ENCODE measurements at places on chromosomes 7 and 10.

GRCh38 chr10:88226071-88226659 is 357.0 kb downstream of the RNLS start:
- DNase-seq: no peak

DNA sequence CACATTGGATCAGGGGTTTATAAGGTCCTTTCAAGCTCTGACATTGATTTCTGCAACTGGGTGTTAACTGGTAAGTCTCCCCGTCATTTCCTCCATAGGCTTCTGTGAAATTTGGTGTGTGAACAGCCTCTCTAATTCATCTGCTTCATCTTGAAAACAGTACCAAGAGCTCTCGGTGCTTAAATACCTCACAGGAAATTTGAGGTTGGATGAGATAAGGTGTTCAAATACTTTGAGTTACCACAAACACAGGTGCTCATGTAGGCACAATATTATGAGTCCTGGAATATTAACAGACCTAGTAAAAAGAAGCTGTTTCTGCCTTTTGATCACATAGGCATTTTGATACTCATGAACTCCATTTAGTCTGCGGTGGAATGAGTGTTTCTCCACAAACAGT is 85.2 kb downstream of the RTKN2 start:
- DNase-seq: no peak

DNA sequence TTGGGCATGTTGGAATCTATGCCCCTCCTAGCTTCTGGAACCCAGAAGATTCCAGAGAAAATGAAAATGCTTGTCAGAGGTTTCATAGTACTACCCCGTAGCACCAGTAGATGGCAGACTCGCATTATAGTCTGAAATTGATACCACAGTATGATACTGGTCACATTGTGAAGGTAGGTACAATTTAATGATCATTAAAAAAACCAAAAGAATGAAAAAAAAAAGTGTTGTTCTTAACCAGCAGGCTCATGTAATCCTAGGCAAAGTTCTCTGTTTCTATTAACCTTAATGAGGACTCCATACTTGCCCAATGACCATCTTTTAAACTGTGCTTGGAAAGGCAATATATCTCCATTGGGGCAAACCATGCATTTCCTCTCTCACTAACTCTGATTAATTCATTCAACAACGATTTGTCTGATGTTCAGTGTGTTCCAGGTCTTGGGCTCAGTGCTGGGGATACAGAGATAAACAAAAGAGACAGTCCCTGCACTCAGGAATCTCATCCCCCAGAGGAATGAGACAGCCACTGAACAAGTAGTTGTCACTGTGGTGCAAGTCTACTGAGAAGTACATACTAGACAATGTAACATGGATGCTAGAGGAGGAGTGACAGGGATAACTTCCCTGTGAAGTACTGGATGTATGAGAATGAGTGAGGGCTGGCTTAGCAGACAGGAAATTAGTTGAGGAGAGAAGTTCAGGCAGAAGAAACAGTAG is 223.5 kb upstream of the PHYHIPL start:
- DNase-seq: no peak

GRCh38 chr7:137025469-137026175 is 157.2 kb downstream of the CHRM2 start:
- DNase-seq: no peak

DNA sequence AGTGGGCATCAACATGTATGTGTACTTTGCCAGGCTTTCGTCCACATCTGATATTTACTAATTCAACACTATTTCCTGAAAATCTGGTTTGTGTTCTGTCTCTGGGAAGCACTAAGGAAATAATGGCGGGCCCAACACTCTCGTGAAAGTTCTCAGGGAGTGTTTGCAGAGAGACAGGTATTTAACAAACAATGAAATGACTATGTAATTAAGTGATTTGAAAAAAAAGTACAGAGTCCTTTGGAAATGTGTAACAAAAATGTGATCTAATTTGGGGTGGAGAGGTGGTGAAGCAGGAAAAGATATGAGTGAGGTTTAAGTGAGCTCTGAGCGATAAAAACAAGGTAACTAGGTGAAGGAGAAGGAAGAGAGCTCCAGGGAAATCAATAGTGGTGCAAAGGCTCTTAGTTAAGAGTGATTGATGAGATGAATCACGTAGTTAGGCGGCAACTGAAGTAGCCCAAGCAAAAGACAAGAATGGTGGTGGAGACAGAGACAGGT is 95.3 kb upstream of the DNAJB12 start:
- no peak for DNase-seq

DNA sequence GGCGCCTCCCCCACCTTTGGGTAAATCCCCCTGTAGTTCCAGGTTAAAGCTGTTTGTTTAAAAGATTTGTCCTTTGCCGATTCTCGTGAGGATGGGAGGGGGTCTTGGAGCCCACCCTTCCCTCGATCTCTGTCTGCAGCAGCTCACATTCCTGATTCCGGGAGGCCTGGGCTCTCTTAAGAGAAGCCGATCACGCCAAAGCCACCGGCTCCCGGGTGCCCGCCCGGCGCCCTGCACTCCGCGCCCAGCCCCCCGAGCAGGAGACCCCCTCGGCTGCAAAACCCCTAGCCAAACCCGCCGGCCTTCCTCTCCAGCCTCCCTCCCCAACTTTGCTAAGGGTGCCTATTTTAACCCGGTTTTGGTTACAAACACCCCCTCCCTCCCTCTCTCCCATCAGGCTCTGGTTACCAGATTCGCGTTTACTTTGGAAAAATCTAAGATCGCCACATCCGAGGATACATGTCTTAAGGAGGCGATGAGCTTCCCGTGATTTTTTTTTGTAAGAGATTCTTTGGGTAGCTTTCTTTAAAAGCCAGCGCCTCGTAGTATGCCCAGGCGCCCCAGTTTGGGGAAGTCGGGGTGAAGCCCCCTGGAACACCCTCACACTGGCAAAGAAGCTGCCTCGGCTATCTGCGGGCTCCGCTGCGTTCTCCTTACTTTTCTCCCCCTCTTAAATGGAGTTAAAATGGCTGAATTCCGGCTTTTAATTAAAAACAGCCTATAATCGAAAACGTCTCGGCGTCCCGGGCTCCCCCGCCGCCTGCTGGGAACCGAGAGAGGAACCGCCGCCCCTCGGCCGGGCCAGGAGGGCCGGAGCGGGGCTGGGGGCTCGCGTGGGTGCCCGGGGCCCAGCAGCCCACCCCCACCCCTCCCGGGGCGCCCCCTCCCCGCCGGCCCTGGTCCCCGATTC is 983 bp downstream of the TNRC18 start:
- DNase-seq: no peak

- DNase-seq: no peak
Observed at GRCh38 chr7:149599636-149600206, 102.1 kb upstream of the ZNF746 start.

DNA sequence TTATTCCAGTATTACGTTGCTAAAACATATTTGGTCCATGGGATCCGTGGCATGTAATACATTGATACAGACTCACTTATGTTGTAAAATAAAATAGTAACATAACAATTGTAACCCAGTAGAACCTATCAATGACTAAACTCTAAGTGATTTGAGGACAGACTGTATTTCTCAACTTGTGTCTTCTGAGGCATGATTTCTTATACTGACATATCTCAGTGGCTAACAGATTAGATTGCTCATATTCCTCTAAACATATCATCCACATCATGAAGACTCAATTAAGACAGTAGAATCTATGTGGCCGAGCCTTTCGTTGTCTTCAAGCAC is 72.3 kb downstream of the CREB5 start:
- DNase-seq: no peak

GRCh38 chr7:141480953-141481352 is 70.3 kb upstream of the AGK start:
- no peak for DNase-seq

GRCh38 chr7:23967949-23968599 is 258.1 kb downstream of the STK31 start:
- DNase-seq: no peak

GRCh38 chr10:74314166-74314565 is 163.1 kb downstream of the ADK start:
- DNase-seq: no peak

- no peak for DNase-seq
Observed at GRCh38 chr10:19929506-19930140, 113.4 kb downstream of the PLXDC2 start.

- DNase-seq: no peak
Observed at GRCh38 chr10:71659111-71659634, 60.4 kb downstream of the C10orf105 start.

DNA sequence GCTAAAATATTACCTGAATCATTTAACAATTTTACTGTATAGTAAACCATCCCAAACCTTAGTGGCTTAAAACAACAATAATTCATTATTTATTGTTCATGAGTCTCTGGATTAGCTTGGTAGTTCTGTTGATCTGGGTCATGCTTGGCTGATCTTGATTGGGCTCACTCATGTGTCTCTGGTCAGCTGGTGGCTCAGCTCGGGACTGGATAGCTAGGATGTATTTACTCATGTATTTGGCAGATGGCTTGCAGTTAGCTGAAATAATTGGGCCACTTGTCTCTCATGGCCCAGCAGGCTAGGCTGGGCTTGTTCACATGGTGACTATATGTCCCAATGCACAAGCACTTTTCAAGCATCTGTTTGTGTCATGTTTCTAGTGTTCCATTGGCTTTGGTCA is 262.8 kb downstream of the BBS9 start:
- no peak for DNase-seq

- no peak for DNase-seq
Observed at GRCh38 chr7:139830782-139831501, 1.9 kb downstream of the TBXAS1 start.

- DNase-seq: peak; percentile 51
Observed at GRCh38 chr10:71631007-71631861, 88.3 kb downstream of the C10orf105 start.

DNA sequence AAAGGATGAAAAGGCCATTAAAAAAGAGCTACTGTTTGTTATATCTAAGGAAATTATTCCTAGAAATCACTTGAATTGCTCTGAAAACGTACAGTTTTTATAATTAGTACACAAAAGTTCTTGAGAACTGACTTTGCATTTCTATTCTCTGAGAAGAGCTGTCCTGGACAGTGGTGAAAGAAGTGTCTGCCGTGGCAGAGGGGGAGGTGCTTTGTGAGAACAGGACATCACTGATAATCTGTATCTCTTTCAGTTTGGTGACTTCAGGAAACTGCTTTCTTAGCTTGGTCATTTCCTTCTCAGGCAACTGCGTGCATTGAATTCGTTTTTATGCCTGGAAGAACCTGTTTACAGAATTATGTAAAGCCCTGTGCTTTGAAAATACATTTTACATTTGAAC is 52.1 kb downstream of the POLL start:
- DNase-seq: no peak

GRCh38 chr10:70726909-70727495 is 54.7 kb downstream of the ADAMTS14 start:
- no peak for DNase-seq

- DNase-seq: no peak
Observed at GRCh38 chr10:75083972-75084833, 27.3 kb upstream of the SAMD8 start.

DNA sequence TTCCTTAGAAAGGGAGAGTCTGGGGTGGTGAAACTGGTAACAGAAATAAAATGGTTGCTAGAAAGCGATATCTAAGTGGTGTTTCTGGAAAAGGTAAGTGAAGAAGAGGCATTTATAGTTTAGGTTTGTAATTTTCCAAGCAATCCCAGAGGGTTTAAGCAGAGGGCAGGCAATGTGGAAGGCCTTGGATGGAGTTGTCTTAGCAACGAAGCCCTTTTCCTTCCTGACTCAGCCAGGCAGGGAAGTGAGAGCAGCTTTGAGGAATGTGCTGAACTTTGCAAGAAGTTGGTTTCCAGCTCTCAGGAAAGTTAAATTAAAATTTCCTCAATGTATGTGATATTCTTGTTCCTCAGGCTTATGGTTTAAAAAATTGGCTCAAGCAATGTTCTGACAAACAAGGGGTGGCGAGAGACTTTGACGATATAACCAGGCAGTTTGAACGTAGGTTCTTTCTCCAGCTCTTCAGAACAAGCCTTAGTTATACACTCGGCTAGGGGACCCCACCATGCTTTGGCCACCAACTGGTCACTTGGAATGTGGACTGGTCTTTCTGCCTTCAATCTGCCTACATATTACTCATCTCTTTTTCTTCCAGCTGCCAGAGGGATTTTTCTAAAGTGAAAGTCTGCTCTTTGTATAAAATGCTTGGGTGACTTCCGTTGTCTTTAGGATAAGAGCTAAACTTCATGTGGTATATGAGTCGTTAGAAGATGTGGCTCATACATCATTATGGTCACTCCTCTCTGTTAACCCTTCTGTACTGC is 66.9 kb upstream of the SLC25A13 start:
- peak; percentile 16 for DNase-seq

- no peak for DNase-seq
Observed at GRCh38 chr10:92689663-92690210, at the start of gene HHEX. HHEX (plus strand) TSS chr10:92689955; CDS start chr10:92689987, 32 bp downstream.

GRCh38 chr7:38451840-38452239 is 178.4 kb upstream of the TARP start:
- DNase-seq: peak; percentile 27

DNA sequence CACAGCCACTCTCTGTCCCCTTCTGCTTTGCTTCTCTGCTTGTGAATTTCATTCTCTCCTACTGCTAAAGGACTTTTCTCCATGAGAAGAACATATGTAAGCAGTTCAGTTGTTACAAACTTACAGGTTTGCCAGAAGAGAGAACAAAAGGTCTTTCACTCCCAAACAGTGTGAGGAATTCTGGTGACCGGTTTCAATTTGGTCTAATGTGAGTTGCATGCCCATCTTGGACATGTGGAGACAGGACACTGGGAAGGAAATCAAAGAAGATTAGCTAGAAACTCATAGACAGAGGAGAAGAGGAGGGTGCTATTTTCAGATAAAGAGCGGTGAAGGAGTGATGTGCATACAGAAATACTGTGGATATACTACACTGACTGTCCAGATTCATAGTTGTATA is 209.5 kb upstream of the INHBA start:
- DNase-seq: no peak

GRCh38 chr7:1705856-1706255 is 35.8 kb downstream of the ELFN1 start:
- no peak for DNase-seq

GRCh38 chr10:113283189-113283588 is 269.7 kb upstream of the HABP2 start:
- DNase-seq: no peak

GRCh38 chr7:144854839-144855424 is 19.1 kb upstream of the TPK1 start:
- no peak for DNase-seq

DNA sequence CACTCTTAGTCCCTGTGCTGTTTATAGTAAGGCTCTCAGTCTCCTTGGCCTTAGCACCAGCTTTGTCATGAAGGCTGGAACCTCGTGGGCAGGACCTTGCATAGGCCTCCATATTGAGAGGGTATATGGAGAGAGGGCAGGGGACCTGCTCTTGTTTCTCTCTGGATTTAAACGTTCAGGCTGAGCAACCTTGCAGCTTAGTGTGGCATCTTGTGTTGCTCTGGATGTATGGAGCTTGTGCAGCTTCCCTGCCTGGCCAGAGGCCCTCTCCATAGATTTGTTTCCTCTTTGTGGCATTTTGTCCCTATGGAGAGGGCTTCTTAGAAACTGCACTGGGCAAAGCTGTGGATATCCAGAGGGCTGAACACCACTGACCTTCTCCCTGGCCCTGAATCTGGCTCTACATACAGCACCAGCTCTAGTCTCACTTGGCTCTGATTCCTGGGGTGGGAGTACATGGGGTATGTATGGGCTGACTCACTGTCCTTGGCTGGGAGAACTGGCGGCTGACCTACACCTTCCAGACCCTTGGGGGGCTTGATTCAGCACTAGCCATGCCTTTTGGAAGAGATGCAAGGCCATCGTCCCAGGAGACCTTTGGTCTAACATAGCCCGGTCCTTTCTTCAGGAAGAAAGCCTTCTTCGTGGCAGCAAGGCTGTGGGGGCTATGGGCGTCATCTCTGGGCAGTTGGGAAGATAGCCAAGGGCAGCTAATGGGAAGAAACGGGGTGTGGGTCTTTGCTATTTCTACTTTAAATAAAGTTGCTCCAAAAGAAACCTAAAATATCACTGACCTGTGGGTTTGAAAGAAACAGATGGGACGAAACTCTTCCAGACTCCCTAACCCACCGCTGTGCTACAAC is 30.5 kb downstream of the ITPRIP start:
- DNase-seq: no peak
